ENCODE measurements at places on chromosomes 3 and 15.

DNA sequence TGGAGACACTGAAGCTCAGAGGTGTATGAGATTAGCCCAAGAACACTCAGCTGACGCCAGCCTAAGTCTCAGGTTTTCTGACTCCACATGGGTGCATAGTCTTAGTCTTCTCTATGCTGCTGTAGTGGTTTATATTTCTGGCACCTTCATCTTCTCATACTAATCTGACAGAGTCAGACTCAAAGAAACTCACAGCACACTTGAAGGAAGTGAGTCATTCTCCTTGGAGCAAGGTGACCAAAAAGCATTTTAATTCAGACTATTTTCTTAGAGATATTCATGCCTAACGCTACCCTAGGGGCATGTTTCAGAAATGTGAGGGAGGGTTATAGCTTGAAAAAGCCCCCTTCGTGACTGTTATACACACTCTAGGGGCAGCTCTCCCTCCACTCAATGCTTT, 775.3 kb upstream of the ARPP21 start:
- no peaks in the 10 kb centered on the region for H3K27me3 ChIP-seq
- no peaks in the 10 kb centered on the region for H3K36me3 ChIP-seq
- H3K27ac ChIP-seq, result no peak overlapping the region
- no peak for DNase-seq
- no peaks in the 10 kb centered on the region for H3K4me1 ChIP-seq
- no peak overlapping the region for H3K4me3 ChIP-seq

DNA sequence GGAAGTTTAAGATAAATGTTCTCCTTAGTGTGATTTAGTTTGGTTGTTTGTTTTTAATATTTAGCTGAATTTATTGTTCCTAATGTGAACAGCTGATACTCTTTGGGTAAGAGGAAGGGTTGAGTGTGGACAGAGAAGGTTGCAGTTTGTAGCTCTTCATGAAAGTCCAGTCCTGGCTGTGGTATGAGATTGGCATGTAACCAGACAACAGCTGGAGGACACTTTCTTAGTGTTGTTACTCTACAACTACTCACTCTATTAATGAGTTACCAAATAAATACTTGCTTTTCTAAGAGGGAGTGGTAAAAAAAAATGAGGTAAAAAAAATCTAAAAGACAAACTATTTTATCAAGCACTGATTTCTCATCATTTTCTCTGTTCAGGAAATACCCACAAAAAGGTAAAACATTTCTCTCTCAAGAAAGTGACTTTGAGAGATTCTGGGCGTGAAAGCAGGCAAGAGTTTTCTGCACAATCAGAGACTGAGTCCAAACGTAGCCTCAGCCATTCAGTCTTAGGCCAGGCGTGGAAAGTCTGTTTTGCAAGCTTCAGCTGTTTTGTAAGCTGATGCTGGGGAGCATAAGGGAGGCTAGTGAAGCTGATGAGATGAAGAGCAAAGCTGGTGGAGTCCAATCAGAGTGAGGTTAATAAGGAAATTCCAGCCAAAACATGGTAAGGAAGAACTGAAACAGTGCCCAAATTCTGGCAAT, 138.5 kb upstream of the ARPP21 start:
- peaks cover 5% of the 10 kb centered on the region for H3K27me3 ChIP-seq
- H3K27ac ChIP-seq, result no peak overlapping the region
- no peak for DNase-seq

GRCh38 chr15:76108021-76108723, 48.4 kb downstream of the TMEM266 start:
- peaks cover 6% of the 10 kb centered on the region for H3K4me1 ChIP-seq
- H3K4me3 ChIP-seq, result no peak overlapping the region
- H3K36me3 ChIP-seq, result no peaks in the 10 kb centered on the region

GRCh38 chr15:90004252-90004651, 3.1 kb downstream of the ZNF710 start:
- no peak for DNase-seq
- H3K36me3 ChIP-seq, result peaks cover under 1% of the 10 kb centered on the region
- H3K27me3 ChIP-seq, result no peaks in the 10 kb centered on the region

DNA sequence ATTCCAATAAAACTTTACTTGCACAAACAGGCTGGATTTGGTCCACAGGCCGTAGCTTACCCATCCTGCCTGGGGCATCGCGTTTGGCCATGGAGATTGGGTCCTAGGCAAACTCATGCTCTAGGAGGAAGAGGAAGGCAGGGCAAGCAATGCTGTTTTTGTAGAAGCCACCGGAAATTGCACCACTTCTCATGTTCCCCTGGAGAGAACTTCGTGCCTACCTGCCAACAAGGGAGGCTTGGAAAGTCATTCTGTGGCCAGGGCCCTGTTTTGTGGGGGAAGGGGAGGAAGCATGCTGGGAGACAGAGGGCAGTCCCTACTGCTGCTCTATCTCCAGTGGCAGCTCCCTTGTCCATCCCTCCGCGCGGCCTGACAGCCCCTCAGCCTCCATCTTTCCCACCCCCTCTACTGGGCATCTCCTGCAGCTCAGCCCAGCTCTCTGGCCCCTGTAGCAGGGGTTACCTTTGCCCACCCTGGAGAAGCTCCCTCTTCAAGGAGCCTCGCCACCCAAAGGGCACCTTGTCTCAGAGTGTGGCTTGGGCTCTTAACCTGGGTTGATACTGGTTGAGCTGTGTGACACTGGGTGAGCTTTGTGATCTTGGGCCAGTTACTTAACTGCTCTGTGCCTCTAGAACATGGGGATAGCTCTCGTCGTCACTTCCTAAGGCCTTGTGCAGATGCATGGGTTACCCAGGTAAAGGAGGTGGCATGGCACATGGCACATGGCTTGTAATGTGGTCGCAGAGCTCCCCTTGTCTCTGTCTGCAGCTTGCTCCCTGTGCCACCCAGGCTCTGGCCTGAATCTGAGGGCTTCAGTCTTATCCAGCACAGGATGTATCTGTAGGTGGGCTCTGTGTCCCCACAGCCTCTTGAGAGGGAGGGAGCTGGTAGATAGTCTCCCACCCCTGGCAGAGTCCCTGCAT, 6.1 kb downstream of the ABTB1 start:
- H3K36me3 ChIP-seq, result no peaks in the 10 kb centered on the region
- H3K4me1 ChIP-seq, result peaks cover 21% of the 10 kb centered on the region
- H3K4me3 ChIP-seq, result no peak overlapping the region
- no peak for DNase-seq

DNA sequence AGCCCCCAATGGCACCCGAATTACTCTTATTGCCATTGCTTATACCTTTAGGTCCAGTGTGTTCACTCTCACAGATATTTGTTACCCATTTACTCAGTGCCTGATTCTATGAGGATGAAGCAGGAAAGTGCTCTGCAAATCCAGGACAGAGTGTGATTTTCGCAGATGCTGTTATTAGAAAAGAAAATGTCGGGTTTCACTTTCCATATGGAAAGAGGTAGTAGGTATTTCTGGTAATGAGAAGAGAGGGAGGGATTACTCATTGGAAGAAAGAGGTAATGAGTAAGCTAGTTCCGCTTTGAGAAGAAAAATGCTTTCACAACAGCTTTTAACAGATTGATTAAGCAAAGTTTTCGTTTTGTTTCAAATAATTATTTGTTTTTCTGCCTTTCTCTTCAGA, 336.3 kb upstream of the CFAP20DC start:
- H3K27ac ChIP-seq, result no peak overlapping the region
- no peaks in the 10 kb centered on the region for H3K36me3 ChIP-seq
- DNase-seq, result no peak
- H3K4me3 ChIP-seq, result no peak overlapping the region
- H3K4me1 ChIP-seq, result no peaks in the 10 kb centered on the region
- peaks cover 8% of the 10 kb centered on the region for H3K27me3 ChIP-seq

DNA sequence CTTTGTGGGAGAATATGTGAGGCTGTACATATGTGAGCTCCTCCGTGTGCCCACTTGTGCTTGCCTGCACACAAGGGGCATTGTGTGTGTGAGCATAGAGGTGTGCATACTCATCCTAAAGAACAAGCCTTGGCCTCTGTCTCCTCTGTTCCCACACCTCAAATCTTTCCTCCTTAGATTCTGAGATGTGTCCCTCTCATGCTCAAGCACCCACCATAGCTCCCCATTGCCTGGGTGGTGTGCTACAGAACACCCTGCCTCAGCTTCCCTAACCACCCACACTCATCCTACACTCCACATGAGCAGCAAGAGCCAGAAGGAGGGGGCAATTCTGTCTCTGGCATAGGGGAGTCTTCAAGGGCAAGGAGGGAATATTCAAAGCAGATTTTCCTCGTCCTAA, 27.7 kb downstream of the LINGO1 start:
- H3K36me3 ChIP-seq, result no peaks in the 10 kb centered on the region
- peaks cover 8% of the 10 kb centered on the region for H3K27me3 ChIP-seq
- DNase-seq, result no peak
- H3K4me3 ChIP-seq, result peak overlapping the region; percentile 65
- H3K27ac ChIP-seq, result peak overlapping the region; percentile 57
